Stimulated activated naive CD4-positive, alpha-beta T cell treated with Interleukin-2 at 50 U/mL for 16 hours (primary cell): ENCODE measurements at places on chromosomes 2 and 18.

- peak; percentile 6 for DNase-seq
Measured at GRCh38 chr2:39099870-39100728, 20.8 kb downstream of the SOS1 start.

DNA sequence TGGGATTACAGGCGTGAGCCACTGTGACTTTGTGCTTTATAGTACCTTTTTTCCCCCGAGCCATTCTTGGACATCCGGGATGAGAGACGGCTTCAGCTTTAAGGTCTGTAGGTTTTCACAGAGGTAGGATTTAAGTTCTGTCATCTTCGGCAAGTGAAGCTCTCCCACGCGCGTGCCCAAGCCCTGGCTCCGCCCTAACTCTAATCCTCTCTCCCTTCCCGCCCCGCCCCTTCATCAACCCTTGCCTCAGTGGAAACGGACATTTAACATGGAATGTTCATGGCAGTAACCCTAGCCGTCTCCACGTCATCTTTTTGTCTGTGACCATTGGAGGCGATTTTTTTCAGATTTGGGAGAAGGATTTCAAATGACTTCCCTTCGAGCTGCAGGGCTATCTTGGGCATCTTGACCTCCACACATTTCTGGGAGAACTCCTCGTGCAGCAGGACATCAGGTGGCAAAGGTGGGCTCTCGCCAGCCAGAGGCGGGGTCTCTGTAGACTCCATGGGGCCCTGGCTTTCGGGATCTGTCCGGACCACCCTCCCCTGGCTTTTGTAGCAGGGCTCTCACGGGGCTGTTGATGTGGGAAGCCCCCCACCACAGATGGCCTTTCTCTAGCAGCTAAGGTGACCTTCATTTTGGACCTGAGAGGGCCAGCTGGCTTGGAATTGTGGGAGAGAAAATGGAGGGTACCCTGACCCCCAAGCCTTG lies 6.8 kb downstream of the COLEC11 start:
- no peak for DNase-seq

- no peak for DNase-seq
Measured at GRCh38 chr2:236772220-236772837, 202.7 kb downstream of the ACKR3 start.

DNA sequence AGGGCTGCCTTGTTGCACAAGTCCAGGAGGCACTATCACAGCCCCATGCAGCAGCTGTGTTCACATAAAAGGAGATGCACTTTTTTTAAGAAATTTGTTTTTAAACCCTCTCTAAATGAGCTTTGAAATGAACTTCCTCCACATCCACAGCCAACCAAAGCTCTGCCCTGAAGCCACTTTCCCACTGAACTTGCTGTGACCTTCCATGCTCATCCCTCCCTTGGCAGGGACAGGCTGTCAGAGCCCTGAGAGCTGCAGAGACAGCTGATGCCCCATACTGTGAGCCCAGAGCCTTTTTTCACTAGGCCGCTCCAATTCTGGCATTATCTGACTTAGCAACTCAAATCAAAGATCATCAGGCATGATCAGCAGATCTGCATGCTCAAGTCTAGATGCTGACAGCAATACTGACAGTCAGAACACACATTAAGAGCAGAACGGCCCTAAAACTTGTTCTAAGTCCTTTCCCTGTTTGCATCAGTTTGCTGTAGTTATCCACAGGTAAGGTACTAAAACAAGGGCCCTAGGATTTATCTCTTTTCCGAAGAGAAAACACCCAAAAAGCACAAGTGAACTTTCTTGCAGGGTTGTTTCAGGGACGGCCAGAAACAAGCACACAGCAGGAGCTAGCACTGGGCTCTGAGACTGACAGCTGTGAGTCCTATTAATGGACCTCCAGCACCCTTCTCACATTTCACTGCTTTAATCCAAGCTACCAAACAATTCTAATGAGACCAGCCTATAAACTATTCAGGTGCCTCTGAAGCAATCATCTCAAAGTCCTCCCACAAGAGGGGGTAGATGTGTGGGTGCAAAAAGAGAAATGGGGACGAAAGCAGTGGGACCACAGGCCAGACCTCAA lies 34.9 kb downstream of the RNU4ATAC start:
- DNase-seq, result no peak

DNA sequence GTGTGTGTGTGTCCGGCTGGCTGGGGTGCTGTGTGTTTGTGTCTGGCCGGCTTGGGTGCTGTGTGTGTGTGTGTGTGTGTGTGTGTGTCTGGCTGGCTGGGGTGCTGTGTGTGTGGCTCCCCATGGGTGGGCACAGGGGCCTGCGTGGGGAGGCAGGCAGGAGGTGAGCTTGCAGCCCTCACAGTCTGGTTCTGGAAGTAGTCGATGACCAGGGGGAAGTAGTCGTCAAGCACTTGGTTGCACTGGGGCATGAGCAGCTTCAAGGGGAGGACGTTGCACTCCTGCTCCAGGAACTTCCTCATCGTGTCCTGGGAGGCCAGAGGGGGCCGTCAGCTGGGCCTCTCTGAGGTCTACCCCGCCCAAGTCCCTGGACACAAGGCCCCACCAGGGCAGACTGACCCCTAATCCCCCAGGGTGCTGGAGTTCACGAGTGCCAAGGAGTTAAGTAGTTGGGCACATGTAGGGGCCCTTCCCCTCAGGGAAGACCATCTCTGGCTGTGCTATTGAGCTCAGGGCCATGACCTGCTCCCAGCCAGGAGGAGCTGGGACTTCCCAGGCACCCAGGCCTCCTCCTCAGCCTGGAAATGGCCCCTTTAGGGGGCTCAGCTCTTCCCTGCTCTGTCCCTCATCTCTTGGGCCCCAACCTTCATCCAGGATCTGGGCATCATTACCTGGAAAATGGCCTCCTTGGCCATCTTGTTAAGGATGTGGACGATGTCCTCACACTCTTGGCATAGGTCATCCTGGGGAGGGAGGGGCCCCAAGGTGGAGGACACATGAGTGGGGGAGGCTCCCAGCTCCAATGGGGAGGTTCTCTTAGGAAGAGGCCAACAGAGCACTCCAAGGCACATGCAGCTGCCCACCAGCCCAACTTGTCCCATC lies 1.3 kb downstream of the SFTPB start:
- DNase-seq, result no peak

- DNase-seq, result no peak
Measured at GRCh38 chr18:23337599-23338444, 115.3 kb upstream of the RIOK3 start.

GRCh38 chr2:159712929-159713420 lies 669 bp downstream of the MARCHF7 start:
- DNase-seq, result peak; percentile 45

DNA sequence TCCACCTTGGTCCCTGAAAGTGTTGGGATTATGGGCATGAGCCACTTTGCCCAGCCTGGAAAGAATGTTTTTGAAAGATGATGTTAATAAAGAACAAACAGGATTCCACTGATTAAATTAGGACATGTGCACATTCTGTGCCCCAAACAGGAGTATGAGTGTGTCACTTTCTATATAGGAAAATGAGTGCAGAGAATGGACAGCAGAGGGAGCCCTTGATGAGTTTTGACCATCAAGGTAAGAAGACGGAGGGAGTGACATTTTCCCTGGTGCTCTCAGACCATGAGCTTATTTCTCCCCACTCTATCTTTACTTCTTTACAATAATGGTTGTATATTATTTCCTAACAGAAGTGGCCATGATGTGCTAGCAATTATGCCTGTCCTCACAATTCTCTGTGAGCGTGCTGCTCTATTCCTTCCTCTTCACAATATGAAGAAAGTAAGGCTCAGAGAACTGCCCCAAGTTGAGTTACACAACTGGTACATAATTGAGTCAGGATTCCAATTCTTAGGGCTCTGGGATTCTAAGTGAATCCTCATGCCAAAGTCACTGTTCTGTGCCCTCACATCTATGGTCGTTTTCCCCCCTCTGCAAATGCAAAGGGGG lies 20.6 kb downstream of the RPL37A start:
- no peak for DNase-seq

DNA sequence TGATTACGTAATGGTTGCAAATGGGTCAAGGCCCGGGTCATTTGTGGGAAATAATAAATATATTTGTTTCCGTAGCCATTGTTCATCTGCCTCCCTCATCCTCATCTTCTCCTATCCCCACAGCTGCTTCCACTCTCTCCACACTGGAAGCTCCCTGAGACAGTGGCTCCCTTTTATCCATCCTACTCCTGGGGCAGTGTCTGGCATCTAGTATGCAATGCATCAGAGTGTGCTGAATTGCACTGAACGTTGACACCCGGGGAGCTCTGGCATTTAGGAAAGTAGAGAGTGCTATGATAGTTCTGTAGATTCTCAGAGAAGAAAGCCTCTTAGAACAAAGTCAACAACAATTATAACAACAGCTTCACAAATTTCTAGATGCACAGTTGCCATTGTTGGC lies 45.5 kb upstream of the NAB1 start:
- DNase-seq, result no peak

DNA sequence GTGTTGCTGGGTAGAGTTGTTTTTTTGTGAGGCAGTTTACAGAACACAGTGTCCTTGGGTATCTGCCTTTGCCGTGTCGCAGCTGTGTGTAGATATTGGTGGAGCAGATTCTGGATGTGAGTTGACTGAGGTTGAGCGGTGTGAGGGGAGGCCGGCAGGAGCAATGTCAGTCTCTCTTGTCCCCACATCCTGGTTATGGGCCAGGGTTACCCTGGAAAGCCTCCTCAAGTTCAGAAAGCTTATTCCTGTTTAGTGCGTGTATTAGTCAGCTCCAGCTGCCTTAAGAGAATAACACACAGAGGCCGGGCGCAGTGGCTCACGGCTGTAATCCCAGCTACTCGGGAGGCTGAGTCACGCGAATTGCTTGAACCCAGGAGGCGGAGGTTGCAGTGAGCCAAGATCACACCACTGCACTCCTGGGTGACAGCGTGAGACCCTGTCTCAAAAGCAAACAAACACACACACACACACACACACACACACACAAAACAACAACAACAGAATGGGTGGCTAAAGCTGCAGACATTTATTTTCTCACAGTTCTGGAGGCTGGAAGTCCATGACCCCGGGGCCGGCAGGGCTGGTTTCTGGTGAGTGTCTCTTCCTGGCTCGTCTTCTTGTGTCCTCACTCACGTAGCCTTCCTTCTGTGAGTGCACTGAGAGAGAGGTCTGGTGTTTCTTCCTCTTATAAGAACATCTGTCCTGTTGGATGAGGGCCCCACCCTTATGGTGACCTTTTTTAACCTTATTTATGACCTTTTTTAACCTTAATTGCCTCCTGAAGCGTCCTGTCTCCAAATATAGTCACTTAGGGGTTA lies 5.1 kb downstream of the NCK2 start:
- DNase-seq, result peak; percentile 62

- no peak for DNase-seq
Measured at GRCh38 chr2:189608795-189609422, 28.3 kb upstream of the SLC40A1 start.

DNA sequence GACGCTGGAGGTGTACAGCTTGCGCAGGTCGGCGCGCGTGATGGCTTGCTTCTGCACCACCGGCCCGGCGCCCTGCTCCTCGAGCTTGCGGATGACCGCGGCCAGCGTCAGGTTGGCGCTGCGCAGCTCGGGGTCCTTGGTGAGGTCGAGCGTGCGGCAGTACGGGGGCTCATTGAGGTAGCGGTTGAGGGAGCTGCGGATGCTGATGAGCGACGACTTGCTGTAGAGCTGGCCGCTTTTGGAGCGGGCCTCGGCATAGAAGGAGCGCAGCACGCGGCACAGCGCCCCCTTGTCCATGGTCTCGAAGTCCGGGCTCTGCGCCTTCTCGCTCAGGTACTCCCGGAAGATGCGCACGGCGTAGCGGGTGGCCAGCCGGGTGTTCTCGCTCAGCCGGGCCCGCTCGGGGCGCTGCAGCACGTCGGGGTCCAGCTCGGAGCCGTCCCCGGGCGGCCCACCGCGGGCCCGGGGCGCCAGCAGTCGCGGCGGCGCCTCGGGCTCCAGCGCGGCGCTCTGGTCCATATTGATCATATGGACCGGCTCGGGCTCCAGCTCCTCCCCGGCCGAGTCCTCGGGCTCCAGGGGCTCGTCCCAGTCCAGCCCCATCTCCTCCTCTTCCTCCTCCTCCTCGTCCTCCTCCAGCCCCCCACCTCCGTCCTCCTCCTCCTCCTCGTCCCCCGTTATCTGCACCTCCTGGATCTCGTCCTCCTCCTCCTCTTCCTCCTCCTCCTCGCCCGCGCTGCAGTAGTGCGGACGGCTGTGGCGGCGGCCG lies 523 bp downstream of the KCTD1 start:
- peak; percentile 48 for DNase-seq

DNA sequence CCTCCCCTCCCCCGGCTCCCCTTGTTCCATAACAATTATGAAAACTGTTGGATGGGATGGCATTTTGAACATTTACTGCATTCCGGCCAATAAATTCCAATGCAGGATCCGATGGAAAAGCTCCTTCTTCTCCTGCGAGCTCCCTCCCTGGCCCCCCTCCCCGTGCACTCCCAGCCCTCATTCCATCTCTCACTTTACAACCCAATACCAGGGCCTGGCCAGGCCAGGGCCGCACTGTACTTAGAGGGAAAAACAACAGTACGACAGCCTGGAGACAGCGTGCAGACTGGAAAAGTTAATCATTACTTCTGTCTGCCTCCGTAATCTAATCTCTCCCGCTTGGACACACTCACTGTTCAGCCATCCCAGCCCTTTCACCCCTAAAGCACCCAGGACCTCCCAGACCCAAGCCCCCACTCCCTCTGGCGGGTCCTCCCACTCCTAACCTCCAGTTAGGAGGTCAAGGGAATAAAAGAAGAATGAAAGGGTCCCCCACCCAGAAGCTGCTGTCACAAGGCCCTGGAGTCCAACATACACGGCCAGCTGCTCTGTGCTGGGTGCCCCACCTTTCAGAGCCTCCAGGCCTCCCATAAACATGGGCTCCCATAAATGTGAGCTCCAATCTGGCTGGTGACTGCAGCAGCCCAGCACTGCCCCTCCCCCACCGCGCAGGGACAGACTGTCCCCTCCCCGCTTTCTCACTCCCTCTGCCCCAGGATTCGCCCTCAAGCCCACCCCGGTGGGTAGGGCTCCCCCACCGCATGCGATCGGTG lies 20.6 kb downstream of the SMAD7 start:
- no peak for DNase-seq

DNA sequence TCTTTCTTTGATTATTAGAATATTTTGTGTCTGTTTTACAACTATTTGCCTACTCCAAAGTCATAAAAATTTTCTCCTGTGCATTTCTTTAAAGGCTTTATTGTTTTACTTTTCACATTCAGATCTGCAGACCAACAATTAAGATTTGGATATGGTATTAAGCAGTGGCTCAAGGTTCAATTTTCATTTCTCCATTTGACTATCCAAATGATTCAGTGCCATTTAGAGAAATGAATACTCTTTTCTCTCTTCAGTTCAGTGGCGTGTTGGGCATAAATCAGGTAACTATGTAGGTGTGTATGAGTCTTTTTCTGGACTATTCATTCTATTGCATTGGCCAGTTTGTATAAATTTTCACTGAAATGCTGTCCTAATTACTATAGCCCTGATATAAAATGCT lies 57.3 kb upstream of the IL1R1 start:
- no peak for DNase-seq
